ENCODE measurements at places on chromosomes 12 and 14.

- no peak for DNase-seq
Observed at GRCh38 chr14:61365667-61366212, 44.4 kb downstream of the PRKCH start.

- no peak for DNase-seq
Observed at GRCh38 chr12:115341442-115341841, 657.5 kb upstream of the TBX3 start.

- no peak for DNase-seq
Observed at GRCh38 chr14:101824339-101824727, 62.8 kb downstream of the PPP2R5C start.

GRCh38 chr14:101581806-101582205, 20.5 kb downstream of the DIO3 start:
- no peak for DNase-seq

DNA sequence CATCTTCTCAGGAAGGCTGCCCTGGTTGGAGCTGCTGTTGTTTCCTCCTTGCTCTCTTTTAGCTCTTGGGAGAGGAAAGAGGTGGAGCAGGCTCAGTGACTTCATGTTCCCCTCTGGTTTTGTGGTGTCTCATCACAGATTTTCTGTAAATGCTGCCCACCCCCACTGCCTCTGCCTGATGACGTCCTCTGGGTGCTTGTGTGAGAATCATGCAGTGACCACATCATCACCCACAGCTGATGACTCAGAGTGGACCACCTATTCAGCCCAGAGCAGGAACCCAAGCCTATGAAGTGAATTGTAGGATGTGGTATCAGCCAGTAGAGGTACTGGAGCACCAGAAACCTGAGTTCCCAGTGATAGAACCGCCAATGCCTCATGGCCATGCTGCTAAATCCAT, at the start of gene GZMB:
Gene GZMB (minus strand): TSS at position 33 of the 400 bp plus-strand sequence. CDS start 30 bp downstream, at position 3.
- DNase-seq, result no peak
